Esophagus squamous epithelium (tissue), 5 donors: ENCODE measurements at places on chromosomes 5 and 9.

DNA sequence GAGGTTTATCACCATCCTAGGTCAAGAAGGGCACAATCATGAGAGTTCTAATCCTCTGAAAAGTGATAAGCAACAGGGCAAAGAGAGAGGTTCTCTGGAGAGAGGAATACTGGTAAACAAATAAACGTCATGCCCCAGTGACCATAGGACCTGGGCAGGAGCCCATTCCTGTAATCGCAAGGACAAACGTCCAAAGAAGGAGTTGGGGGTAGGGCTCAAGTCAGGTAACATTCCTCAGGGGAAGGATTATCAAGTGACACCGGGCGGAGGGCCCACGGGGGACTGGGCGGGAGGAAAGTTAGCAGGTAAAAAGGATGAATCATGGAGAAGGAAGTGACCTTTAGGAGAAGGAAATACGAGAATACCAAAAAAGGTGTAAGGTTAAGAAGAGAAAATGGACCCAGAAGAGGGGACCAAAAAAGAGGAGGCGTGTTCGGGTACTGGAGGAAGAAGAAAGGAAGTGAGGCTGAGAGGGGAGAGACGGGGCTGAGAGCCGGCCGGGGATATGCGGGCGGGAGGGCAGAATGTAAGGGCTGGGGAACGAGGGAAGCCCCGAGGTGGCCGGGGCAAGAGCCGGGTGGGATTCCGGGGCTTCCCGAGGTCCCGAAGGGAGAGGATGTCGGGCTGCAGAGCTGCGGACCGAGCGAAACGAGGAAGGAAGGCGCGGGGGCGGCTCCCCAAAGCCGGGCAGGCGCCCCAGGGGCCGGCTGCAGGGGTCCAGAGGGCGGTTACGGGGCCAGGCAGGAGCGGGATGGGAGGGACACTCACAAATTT is 583 bp downstream of the DIAPH1 start:
- DNase-seq: no peak

DNA sequence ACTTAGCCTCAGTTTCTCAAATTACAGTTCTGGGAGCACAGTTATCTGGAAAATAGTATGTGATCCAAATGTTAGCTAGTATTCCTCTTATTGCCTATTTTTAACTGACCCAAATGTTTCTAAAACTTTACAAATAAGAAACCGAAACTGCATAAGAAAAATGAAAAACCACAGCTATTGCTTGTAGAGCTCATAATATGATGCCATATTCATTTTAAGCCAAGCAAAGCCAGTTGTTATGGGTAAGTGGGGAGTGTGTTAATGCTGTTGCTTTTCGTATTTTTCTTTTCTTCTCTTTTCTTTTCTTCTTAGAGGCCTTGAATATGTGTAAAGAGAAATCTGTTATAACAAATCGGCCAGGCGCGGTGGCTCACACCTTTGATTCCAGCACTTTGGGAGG is 447.4 kb upstream of the TUSC1 start:
- DNase-seq: no peak

GRCh38 chr5:150448334-150448733 is 1.2 kb downstream of the RPS14 start:
- no peak for DNase-seq

- DNase-seq: no peak
Measured at GRCh38 chr5:167701051-167701450, 590.4 kb upstream of the WWC1 start.

- DNase-seq: no peak
Measured at GRCh38 chr5:85453026-85453349, 1068.3 kb upstream of the EDIL3 start.

DNA sequence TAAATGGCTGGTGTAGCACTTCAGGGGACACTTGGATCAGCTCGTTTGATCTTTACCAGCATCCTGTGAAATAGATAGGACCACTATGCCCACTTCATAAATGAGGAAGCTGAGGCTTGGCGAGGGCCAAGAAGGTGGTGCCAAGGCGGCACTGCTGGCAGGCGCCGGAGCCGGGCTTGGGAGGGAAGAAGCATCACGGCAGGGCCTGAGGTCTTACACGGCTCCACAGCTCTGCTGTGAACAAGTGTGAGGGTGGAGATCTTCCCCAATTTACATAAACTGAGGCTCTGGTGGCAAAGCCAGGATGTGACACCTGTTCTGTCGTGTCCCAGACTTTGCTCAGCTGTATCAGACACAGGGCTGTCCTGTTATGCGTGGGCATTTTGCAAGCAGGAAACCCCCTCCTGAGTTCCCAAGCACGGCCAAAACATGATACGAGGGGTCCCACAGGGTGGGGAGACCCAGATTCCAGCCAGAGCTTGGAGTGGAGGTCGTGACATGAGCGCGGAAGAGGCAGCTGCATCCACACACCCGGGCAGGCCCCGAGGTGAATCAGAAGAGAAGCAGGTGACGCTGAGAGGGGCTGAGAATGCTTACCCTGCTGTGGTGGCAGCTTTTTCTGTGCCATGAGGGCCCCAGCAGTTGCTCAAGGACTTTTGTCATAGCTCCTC is 117.5 kb upstream of the BOD1 start:
- DNase-seq: no peak

GRCh38 chr9:6997330-6997729 is 239.6 kb downstream of the KDM4C start:
- DNase-seq: no peak

GRCh38 chr5:150069672-150070627 is 16.4 kb downstream of the CSF1R start:
- DNase-seq: no peak

GRCh38 chr5:9149988-9150387 is 395.9 kb downstream of the SEMA5A start:
- no peak for DNase-seq

DNA sequence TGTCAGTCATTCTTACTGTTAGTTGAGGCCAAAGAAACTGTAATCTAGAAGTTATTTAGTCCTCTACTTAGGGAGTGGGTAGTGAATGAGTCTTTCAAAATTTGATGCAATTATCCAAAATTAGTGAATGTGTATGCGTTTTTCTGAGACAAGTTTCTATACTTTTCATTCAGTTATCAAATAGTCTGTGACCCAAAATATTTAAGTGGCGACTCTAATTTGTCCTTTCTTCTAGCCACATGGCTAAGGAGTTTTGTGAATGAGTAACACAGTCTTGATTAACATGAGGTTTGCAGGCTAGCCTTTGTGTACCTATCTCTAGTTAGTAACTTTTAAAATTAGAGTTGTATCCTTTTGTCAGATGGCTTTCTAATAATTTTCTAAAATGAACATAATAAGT is 45.6 kb downstream of the COMMD10 start:
- no peak for DNase-seq

- DNase-seq: no peak
Measured at GRCh38 chr5:31122998-31123951, 70.2 kb upstream of the CDH6 start.

DNA sequence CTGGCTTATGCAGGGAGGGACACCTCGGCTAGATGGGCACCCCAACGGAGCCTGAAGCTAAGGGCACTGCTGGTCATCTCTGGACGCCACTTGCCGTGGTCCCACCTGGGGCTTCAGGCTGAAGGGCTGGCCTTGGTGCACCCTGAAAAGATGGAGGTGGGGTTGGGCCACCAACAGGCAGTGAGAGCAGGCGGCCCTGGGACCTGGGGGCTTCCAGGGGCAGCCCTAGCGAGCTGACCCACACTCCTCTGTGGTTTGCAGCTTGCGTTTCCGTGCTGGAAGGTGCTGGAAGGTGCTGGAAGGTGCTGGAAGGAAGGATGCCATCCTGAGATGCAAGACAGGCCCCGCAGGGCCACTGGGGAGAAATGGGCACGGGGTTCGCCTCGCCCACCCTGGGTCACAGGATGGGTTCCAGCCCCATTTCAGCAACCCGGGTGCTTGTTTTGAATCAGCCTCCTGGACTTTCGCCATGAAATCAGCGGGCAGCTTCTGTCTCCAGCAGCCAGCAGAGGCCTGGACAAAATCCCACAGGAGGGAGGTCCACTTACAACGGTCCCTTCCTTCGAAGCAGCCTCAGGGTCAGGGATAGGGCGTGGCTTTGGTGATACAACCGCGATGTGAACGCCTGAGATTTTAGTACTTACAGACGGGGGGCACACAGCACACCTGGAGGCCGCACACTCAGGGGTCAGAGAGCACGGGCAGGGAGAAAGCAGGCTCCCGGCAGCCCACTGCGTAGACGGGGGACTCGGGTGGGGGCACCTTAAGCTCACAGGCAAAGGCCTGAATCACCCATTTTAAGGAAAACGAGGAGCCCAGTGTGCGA is 303.1 kb upstream of the IRX4 start:
- no peak for DNase-seq

- no peak for DNase-seq
Measured at GRCh38 chr9:78596346-78596745, 299.4 kb downstream of the PSAT1 start.

GRCh38 chr5:91160714-91161285 is 222.3 kb downstream of the ARRDC3 start:
- no peak for DNase-seq

DNA sequence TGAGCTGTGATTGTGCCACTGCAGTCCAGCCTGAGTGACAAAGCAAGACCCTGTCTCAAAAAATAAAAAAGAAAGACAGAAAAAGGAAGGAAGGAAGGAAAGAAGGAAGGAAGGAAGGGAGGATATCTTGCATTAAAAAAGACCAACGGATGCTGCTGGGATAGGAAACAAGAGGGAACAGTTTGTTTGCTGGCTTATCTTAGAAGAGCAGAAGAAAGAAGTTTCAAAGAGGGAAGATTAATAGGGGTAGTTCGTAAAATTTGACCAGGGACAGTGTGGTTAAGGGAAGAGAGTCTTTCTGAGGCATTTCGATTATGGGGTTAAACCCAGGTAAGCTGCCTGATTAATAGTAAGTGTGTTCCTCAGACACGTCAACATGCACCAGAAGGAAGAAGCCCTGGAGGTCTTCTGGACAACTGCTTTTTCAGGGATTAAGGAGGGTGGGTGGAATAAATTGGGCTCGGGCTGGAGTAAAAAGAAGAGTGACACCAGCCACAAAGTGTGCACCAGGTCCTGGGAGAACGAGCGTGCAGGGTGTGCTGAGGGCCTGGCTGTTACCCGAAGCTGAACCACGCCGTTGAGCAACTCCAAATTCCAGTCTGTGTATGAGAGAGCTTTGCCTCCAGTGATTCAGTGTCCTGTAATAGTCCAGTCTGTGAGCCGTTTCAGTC is 24.8 kb downstream of the FYB1 start:
- no peak for DNase-seq

- no peak for DNase-seq
Measured at GRCh38 chr5:54908774-54909525, 76.4 kb downstream of the ESM1 start.

GRCh38 chr9:121886759-121887485 is 206.2 kb downstream of the TTLL11 start:
- no peak for DNase-seq

DNA sequence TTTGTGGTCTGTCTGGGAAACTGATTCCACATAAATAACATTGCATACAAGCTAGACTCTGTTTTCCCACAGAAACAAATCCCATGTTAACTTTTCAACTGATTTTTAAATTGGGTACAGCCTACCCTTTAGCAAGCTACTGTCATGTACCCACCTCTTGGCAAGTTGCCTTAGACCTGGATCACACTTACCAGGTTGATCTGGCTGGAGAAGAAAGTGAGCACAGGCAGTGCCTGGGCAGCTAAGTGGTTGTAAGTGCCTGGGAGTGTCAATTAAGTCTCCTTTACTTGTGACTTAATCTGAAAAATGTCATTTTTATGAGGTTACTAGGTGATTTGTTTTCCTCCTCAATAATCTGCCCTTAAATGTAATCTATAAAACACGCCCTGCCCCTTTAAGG is 336.4 kb downstream of the ARL15 start:
- no peak for DNase-seq

GRCh38 chr5:109688630-109688969 is 1.1 kb upstream of the MAN2A1 start:
- no peak for DNase-seq

GRCh38 chr5:82942083-82942881 is 134.9 kb downstream of the TMEM167A start:
- no peak for DNase-seq

GRCh38 chr9:113509463-113509862 is 45.9 kb downstream of the RGS3 start:
- DNase-seq: no peak

GRCh38 chr5:128782446-128782845 is 182.8 kb upstream of the SLC27A6 start:
- DNase-seq: no peak
